H1 (cell line): ENCODE measurements at places on chromosomes 7 and 10. TPM values are rescaled to one million over a fixed set of nuclear protein-coding genes. Genes with fewer than 3 reads are reported as not detected.

DNA sequence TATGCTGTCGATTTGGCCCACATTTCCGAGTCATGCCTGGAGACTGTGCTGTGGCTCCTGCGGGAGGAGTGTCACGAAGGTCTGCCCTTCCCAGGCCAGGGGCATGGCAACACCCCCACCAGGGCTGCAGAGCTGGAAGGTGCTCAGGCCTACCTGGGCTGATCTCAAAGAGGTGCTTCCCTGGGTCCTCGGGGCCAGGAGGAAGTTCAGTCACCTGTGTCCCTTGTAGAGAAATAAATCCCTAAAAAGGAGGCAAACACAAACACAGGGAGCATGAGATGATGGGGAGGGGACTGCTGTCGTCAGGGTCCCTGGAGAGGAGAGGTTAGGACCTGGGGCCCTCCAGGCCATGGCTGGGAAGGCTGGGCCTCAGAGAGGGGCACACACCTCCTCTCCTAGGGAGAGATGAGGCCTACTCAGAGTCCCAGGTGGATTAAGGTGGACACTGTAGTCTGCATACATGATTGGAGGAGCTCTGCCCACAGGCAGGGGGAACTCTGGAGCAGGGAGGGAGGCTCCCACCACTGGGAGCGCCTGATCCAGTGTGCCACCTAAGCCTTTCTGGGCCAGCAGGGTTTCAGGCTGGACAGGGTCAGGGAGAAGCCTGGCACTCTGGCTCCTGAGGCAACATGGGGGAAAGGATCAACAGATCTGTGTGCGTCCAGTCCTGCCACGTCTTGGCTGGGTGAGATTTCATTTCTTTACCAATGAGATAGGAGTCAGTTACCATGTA lies 49.4 kb downstream of the ARHGAP22 start:
- peak; percentile 42 for DNase-seq
- H3K4me3 ChIP-seq = no peak overlapping the region
- H3K4me1 ChIP-seq = peaks cover 9% of the 10 kb centered on the region
- H3K27me3 ChIP-seq = no peaks in the 10 kb centered on the region

Gene ANKIB1
- 12.5 and 19.2 TPM in 2 replicates for polyA plus RNA-seq

DNA sequence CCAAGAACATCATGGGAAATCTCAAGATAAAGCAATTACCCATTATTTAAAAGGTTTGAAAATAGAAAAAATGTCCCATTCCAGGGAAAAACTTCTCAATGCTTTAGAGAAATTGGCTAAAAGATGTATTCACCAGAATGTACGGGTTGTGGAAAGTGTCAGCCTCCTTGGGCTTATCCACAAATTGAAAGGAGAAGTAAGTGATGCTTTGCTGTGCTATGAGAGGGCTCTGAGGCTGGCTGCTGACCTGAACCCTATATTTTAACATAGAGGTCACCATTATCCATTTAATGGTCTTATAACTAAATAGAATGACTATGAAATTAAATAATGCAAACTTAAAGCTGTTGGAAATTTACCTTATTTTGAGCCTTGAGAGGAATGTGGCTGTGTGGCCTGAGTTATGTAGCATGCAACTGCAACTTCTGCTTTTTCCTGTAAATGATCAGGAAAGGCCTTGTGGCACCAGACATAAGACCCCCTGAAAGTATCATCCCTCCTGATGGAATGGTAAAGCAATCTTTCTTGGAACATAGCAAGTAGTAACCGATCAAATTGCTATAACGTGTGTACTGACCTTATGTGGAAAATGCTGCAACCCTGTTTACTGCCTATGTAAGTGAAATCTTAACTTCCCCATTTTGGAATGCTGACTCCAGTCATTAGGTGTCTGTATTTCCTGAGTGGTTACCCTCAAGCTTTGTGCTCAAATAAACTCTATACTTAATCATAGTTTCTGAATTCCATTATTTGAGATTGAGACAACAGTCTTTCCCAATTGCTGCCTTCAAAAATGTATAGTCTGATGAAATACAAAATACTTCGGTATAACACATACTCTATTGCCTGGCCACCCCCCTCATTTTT lies 6.9 kb downstream of the IFIT1B start:
- H3K36me3 ChIP-seq = no peaks in the 10 kb centered on the region
- no peak overlapping the region for H3K4me3 ChIP-seq
- H3K27me3 ChIP-seq = no peaks in the 10 kb centered on the region
- no peaks in the 10 kb centered on the region for H3K4me1 ChIP-seq
- no peak for DNase-seq

- no peak for DNase-seq
- no peak overlapping the region; the same call in 1 of the 2 replicates for H3K4me3 ChIP-seq
Observed at GRCh38 chr10:69567920-69568319, 5.3 kb downstream of the NEUROG3 start.

Gene EPO
- polyA plus RNA-seq = 0.42 and 0.67 TPM in 2 replicates

Gene PAXIP1
- 26.3 and 32.8 TPM in 2 replicates for polyA plus RNA-seq

DNA sequence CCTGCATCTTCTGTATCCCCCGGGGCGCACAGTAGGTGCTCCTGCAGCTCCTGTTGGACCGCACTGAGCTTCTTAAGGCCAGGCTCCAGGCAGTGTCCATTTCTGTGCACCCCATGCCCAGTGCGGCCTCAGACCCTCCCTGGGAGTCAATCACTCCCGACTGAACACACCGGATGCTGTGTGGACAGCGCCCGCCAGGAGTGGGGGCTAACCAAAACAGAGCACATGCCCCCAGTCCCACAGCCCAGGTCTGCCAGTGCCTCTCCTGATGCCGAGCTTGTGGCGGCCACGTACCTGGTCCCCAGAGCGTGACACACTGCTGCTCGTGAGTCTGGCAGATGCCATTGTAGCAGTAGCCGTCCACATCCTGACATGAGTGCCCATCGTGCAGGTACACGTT lies 168.1 kb downstream of the FANK1 start:
- no peaks in the 10 kb centered on the region for H3K4me1 ChIP-seq
- no peaks in the 10 kb centered on the region for H3K36me3 ChIP-seq
- H3K27me3 ChIP-seq = no peaks in the 10 kb centered on the region
- H3K27ac ChIP-seq = no peak overlapping the region
- no peak overlapping the region for H3K4me3 ChIP-seq

- no peak overlapping the region for H3K4me3 ChIP-seq
- no peak for DNase-seq
- H3K36me3 ChIP-seq = no peaks in the 10 kb centered on the region
- no peaks in the 10 kb centered on the region for H3K27me3 ChIP-seq
Observed at GRCh38 chr7:123022576-123022975, 27.1 kb upstream of the TAS2R16 start.

Gene CCDC6
- 28.2 and 42.2 TPM in 2 replicates for polyA plus RNA-seq

- H3K4me1 ChIP-seq = no peaks in the 10 kb centered on the region
- H3K27me3 ChIP-seq = no peaks in the 10 kb centered on the region
- H3K27ac ChIP-seq = no peak overlapping the region
- H3K4me3 ChIP-seq = no peak overlapping the region
- H3K36me3 ChIP-seq = no peaks in the 10 kb centered on the region
Observed at GRCh38 chr7:114522081-114522480, 107.5 kb downstream of the FOXP2 start.

GRCh38 chr10:84226616-84227015 lies 1.3 kb upstream of the LRIT2 start:
- no peak overlapping the region for H3K27ac ChIP-seq
- H3K36me3 ChIP-seq = no peaks in the 10 kb centered on the region
- no peaks in the 10 kb centered on the region for H3K4me1 ChIP-seq
- H3K27me3 ChIP-seq = 0 out of 2 replicates have a peak, but pooled peaks cover 2% of the 10 kb centered on the region
- H3K4me3 ChIP-seq = no peak overlapping the region
- DNase-seq = no peak

DNA sequence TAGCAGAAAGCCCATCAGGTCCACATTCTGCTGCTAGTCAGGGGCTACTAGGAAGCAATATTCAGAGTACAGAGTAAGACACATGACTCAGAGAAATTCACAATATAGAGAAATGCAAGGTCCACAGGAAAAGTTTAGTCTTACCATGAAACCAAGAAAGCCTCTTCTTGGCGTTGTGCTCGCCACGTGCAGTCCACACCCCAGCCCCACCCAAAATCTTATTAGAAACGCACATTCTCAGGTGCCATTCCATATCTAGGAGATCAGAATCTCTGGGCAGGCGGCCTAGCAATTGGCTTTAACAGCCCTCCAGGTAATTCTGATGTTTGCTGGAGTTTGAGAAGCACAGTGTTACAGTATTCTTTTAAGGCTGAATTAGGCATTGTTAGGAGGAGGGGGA lies 15.8 kb upstream of the SAR1A start:
- H3K4me1 ChIP-seq = no peaks in the 10 kb centered on the region
- no peak for DNase-seq
- H3K27me3 ChIP-seq = 0 out of 2 replicates have a peak, but pooled peaks cover 3% of the 10 kb centered on the region
- no peaks in the 10 kb centered on the region for H3K36me3 ChIP-seq

Gene SLC18A3
- 0.17 and 0.28 TPM in 2 replicates for polyA plus RNA-seq

Gene PRF1
- 0.06 and 0.15 TPM in 2 replicates for polyA plus RNA-seq

Gene RPP38
- 17.4 and 20.8 TPM in 2 replicates for polyA plus RNA-seq

- H3K36me3 ChIP-seq = no peaks in the 10 kb centered on the region
- peaks cover 6% of the 10 kb centered on the region; the same call in 1 of the 2 replicates for H3K4me1 ChIP-seq
- H3K4me3 ChIP-seq = no peak overlapping the region
- H3K27me3 ChIP-seq = no peaks in the 10 kb centered on the region
- DNase-seq = no peak
Observed at GRCh38 chr7:82289889-82290288, 153.7 kb downstream of the CACNA2D1 start.

DNA sequence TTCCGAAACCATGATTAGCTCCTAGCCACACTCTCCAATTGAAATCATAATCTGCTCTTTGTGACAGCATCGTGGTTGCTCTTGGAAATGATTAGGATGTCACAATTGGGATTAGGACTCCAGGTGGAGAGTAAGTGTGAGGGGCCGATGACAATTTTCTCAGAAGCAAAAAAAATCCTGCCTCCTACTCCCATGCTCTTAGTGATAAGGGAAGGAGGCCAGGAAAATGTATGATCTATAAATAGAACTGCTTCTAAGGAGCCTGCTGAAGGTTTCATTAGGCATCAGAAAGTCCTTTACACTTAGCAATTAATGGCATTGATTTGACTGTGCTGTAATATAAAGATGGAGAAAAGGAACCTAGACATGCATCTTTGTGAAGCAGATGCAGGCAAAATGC lies 226.3 kb upstream of the AGK start:
- DNase-seq = no peak
- H3K4me3 ChIP-seq = no peak overlapping the region
- H3K27me3 ChIP-seq = no peaks in the 10 kb centered on the region
- no peaks in the 10 kb centered on the region for H3K4me1 ChIP-seq
- H3K36me3 ChIP-seq = peaks cover 4% of the 10 kb centered on the region; the same call in 1 of the 2 replicates

- H3K27me3 ChIP-seq = no peaks in the 10 kb centered on the region
- H3K36me3 ChIP-seq = no peaks in the 10 kb centered on the region; the same call in 1 of the 2 replicates
- no peak for DNase-seq
- H3K4me3 ChIP-seq = no peak overlapping the region
- no peaks in the 10 kb centered on the region for H3K4me1 ChIP-seq
- no peak overlapping the region; the same call in 1 of the 2 replicates for H3K27ac ChIP-seq
Observed at GRCh38 chr7:44665531-44666213, 59.2 kb downstream of the OGDH start.

DNA sequence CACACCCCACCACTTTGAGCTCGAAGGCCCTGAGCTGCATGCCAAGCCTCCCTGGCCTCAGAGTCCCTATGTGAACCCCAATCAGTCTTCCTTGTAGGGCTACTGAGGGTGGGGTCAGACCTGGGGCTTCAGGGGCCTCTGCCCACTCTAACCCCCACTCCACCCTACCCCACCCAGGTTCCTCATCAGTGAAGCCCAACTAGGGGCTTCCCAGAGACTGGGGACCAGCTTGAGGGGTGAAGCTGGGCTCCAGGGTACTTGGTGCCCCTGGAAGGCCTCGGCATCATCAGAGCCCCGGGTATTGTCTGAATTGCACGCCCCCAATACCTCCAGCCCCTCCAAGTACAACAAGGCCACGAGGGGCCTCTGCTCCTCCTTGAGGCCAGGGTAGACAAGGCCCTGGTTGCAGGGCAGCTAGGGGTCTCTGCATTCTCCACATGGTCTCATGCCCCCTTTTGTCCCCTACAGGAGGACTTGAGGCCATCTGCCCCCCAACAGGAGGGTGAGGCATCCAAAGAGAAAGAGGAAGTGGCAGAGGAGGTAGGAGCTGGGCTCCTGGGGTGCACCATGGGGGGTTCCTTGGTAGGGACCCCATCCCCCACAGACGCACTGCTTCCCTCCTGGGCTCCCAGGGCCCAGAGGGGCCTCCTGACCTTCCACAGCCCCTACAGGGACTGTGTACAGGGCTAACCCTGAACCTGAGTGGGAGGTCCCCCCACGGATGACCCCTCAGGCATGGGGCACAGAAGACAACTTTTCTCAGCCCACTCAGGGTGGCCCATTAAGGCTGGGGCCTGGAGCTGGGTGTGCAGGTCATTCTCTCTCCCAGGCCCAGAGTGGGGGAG lies 4.0 kb downstream of the SNCG start:
- no peaks in the 10 kb centered on the region for H3K36me3 ChIP-seq
- no peaks in the 10 kb centered on the region for H3K27me3 ChIP-seq
- peaks cover 22% of the 10 kb centered on the region for H3K4me1 ChIP-seq

Gene CARD11
- 12.6 and 15.1 TPM in 2 replicates for polyA plus RNA-seq

GRCh38 chr7:41536873-41537665 lies 165.8 kb downstream of the INHBA start:
- no peak overlapping the region for H3K4me3 ChIP-seq
- no peaks in the 10 kb centered on the region; the same call in 1 of the 2 replicates for H3K27me3 ChIP-seq
- DNase-seq = no peak
- H3K27ac ChIP-seq = no peak overlapping the region

DNA sequence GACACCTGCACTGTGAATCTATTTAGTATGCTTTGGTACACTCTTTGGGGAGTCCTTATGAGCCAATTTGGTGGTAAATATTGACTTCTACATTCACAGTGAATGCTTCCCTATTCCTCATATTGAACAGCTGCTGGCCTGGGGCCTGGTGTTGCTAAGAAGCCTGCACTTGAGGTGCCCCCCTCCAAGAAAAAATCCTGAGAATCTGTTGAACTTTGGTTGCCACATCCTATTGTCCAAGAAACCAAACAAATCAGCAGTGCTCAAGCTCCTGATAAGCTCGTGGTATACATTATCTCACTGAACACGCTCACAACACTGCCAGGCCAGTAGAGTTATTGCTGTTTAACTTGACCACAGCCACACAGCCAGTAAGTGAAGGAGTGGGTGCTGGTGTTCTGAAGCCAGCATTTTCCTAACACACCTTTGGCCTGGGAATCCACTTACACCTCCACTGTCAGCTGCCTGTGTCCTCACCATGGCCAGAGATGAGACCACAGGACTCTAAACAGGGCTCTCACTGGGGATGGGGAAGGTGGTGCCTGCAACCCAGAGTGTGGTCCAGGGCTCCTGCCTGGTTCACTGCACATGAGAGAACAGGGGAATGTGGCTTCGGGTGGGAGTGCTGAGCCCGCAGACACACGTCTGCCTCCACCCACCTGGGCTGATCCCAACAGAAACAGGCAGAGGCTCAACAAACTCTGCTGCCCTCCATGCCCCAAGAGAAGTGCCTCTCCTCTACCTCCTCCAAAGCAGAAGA lies 6.7 kb downstream of the DDC start:
- no peaks in the 10 kb centered on the region for H3K27me3 ChIP-seq
- no peak overlapping the region for H3K27ac ChIP-seq
- H3K4me1 ChIP-seq = peaks cover 3% of the 10 kb centered on the region
- no peak overlapping the region for H3K4me3 ChIP-seq
- DNase-seq = no peak
